Activated CD4-positive, CD25-positive, alpha-beta regulatory T cell (primary cell): ENCODE measurements at places on chromosomes 7 and 10.

DNA sequence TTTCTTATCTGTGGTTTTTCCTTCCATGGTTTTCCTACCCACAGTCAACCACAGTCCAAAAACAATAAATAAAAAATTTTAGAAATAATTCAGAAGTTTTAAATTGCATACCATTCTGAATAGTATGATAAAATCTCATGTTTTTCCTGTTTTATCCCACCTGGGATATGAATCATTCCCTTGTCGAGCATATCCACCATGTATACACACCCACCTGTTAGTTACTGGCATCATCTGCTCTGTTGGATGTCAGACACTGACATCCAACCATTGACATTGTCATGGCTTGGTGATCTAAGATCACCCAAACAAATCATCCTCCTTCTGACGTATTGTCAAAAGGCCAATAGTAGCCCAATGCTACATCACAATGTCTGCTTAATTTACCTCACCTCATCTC, 749.8 kb downstream of the TNS3 start:
- DNase-seq: no peak

GRCh38 chr7:15558756-15559155, 3.1 kb downstream of the AGMO start:
- DNase-seq: no peak

DNA sequence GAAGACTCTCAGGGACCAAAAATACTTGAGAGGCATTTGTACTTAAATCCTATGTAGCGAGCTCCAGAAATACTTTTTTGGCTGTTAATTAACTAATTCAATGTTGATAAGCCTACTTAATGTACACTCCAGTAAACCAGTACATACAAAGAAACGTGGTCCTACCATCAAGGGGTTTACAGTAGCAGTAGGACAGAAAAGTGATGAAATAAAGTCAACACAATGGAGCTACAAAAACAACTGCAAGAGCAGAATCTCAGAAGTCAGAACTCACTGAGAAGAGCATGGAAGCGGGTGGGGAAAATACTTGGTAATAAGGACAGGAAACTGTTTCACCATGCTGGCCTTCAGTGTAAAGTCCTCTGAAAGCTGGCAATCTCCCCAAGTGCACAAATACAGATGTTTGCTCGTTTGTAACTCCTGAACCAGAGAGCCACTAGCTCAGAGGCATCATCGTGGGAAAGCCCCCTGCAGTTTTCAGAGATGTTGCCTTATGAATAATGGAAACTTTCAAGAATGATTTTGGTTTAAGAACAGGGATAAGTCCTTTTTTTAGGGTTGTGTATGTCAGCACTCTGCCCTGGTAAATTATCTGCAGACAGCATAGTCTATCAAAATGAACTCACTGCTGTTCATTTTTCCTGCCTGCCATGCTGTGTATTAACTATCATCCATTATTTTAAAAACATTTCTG, 233.2 kb downstream of the SORCS1 start:
- no peak for DNase-seq

GRCh38 chr7:46539892-46540483, 618.9 kb upstream of the IGFBP3 start:
- DNase-seq: no peak

- no peak for DNase-seq
Measured at GRCh38 chr7:124376111-124376510, 343.2 kb upstream of the TMEM229A start.

DNA sequence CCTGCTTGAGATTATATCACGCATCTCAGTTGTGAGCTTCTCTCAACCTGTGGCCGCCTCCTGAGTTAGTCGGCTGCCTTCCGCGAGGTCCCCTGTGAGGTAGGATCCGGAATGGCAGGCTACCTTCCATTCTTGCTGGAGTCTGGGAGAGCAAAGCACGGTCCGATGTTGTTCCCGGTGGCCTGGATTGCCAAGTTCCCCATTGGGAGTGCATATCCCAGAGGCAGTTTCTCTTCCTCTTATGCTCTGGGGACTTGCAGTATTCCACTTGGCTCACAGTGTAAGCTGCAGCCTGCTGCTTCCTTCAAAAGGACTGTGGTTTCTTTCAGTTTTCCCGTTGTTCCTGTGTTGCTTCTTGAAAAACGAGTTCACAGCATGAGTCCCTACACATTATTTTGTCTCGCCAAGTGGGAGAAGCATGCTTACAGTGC, 225.4 kb upstream of the ZWINT start:
- DNase-seq: no peak

GRCh38 chr7:32191305-32191704, 121.1 kb upstream of the PDE1C start:
- DNase-seq: no peak

DNA sequence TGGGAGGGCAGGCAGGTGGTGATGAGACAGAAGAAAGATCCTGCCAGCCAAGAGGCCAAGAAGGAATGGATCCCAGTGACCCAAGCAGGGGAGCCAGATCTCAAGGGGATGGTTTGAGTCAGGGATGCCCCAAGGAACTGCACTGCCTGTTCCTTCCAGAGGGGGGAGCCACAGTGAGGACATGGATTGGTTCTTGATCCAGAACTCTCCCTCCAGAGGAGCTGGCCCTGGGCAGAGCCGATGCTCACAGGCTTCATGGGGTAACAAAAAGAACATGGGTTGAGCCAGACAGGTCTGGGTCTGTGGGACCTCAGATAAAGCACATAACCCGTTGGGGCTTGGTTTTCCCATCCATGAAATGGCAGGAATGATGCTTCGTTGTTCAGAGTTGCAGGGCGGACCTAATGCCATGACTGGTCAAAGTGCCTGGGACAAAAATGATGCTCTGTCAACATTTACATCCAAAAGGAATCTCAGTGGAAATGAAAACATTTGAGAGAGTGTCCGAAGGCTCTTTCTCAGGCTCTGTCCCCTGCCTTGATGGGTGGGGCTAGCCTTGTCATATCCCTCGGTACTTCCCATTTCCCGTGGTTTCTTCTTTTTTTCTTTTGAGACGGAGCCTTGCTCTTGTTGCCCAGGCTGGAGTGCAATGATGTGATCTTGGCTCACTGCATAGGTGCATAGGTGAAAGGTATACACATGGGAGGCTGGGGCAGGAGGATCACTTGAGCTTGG, 4.7 kb upstream of the DENND2A start:
- DNase-seq: no peak

GRCh38 chr10:13683017-13683416, 96.3 kb downstream of the PRPF18 start:
- DNase-seq: no peak

GRCh38 chr10:1214882-1215540, 158.8 kb downstream of the WDR37 start:
- DNase-seq: no peak

- no peak for DNase-seq
Measured at GRCh38 chr10:80506189-80506575, 31.5 kb upstream of the SH2D4B start.

DNA sequence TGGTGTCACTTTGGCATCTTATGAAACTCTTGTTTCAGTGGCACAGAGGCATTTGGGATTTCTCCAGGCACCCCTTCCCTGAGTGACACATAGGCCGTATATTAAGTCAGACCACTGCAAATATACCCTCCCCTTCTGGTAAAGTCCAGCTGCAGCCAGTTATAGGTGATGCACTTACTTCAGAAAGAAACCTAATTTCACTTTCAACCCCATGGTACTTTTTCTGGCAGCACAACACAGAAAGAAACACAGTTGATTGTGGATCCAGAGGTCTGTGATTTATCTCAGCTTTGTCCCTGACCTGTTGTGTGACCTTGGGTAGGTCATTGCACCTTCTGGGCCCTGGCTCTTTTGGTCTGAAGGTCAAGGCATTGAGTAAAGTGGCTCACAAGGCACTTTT, 173.2 kb downstream of the BUB3 start:
- DNase-seq: no peak

DNA sequence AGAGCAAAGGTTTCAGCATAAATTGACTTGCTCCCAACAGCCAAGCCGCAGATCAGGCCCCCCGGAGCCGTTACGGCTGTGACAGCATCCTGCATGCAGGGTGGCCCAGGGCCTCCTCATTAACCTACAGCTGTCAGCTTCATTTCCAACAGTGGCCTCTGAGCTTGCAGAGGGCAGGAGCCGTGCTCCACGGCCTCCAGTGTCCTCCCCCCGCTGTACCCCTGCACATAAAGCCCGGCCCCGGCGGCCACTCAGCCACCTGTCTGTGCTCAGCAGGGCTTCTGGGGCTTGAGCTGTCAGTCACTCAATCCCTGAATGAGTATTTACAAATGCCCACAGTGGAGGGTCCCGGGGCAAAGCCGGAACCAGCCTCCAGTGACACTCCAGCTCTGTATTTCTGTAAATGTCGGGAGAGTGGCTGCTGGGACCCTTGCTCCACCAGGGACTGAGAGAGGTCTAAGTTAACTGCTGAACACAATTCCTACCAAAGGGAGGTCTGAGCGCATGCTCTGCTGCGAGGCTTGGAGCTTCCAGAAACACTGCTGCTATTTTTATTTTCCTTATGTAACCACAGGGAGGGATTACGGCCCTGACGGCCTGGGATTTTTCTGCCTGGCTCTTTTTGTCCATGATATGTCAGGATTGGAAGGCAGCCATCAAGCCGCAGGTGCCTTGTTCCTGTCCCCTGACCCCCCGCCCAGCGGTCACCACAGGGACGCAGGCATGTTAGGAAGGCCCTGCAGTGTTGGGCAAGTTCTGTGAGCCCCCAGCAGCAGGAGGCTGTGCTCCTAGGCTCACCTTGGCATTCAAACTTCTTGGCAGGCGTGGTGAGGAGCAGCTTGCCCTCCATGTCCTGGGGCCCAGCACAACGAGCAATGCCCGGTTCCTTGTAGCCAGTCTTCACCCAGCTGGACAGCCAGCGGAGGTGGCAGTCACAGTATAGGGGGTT, 165.0 kb downstream of the SLIT1 start:
- DNase-seq: no peak

DNA sequence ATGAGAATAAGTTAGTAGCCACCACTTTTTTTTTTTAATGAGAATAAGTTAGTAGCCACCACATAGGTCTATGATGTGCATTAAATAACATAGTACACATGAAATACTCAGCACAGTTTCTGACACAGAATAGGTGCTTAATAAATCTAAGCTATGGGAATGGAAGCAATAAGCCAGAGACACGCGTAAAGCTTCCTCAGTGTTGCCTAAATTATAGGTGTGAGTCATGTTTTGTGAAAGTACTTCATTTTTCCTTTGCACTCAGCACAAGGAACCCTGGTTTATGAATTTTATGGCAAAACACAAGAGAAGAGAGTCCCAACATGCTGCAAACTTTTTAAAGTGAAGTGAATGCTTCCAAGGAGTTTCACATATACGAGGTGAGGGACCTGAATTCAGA, 267.4 kb downstream of the RNLS start:
- no peak for DNase-seq

DNA sequence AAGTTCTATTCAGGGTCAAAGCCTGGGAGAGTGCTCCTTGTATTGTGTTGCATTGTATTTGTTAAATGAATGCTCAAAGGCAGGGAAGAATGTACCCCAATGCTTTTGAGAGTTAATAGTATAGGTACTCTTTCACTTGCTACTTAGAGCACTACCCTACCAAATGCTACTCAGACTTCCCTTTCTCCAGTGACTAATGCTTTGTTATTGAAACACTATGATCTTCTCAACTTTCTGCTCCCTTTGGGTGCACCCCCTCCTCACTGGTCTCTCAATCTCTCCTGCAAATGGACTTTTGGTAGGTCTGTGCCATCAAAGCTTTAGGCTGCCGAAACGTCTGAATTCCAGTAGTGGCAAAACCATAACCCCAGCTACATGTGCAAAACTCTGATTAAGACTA, 177.7 kb upstream of the AHR start:
- DNase-seq: no peak

DNA sequence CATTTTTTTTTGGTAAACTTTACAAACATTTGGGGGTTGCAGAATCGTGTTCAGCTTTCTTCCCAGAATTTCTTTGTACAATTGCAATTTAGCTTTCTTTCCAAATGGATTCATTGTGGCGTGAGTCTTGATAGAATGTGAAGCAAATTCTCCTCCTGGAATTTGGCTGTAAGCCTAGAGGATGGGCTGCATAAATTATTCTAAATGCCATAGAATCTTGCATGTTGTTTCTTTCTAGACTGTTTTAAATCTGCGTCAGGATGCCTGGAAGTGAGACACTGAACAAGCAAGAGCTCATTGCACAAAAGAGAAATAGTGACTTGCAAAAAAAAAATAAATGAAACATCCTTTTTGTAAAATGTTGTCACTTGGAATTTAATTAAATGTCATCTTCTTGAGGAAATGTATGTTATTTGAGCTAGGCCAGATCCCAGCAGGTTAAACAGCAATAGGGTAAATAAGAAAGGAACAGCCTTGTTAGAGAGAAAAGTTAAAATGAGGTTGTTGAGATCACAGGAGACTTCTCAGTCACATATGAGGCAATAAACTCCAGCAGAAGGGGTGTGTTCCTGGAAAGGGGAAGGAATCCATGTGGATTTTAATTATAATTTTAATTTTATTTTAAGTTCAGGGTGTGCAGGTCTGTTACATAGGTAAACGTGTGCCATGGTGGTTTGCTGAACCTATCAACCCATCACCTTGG, 483.0 kb downstream of the PLXDC2 start:
- DNase-seq: no peak

DNA sequence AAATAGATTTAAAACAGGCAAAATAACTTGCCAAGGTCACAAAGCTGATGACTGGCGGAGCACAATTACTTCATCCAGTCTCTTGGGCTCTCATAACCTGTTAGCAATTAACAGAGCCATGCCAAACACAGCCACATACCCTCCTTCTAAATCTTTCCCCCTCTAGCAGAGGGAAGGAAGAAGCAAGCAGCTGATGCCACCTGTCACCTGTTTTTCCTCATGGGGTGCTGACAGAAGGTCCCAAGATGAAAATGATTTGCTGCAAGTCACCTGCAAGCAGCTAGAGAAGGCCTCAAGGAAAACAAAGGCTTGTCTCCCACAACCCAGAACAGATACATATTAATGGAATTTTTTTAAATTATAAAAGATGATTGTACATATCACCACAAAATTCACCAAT, 117.8 kb downstream of the GFRA1 start:
- DNase-seq: no peak

- no peak for DNase-seq
Measured at GRCh38 chr7:109029866-109030265, 460.2 kb downstream of the DNAJB9 start.

DNA sequence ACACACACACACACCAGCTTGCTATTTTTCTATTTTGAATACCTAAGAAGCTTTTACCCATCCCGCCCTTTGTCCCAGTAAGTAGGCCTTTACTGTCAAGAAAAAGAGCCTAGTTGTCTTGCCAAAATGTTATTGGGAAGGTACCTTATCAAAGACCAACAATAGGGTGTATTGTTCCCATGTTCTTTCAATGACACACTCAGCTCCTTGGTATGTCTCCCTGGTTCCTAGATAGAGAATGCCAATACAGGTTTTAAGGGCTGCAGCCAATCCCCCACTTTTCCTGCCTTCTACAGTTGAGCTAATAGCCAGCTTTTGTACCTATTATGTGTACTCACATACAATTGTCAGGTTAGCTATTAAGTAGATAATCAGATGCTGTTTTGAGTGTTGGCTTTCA, 92.0 kb upstream of the LRRTM3 start:
- no peak for DNase-seq

GRCh38 chr7:4103352-4104091, 578.6 kb upstream of the FOXK1 start:
- no peak for DNase-seq
